ENCODE measurements at places on chromosomes 4 and X. TPM values are rescaled to one million over a fixed set of nuclear protein-coding genes. Genes with fewer than 3 reads are reported as not detected.

The MAGEB2 gene
- total RNA-seq: not detected

The HAND2 gene
- not detected for total RNA-seq

The SLC9B1 gene
- 1.3 TPM for total RNA-seq

The SLC16A2 gene
- total RNA-seq: not detected

The SHROOM3 gene
- total RNA-seq: not detected

The RTL9 gene
- not detected for total RNA-seq

The HMGN5 gene
- 1.9 TPM for total RNA-seq

The PABPC1L2B gene
- not detected for total RNA-seq

The BANK1 gene
- total RNA-seq: 0.24 TPM

The ENPP6 gene
- total RNA-seq: 0.18 TPM

The CYSLTR1 gene
- 2.8 TPM for total RNA-seq

The GPRASP2 gene
- total RNA-seq: 0.16 TPM

The CCKAR gene
- total RNA-seq: not detected

The PHEX gene
- total RNA-seq: 0.16 TPM

The TMPRSS11E gene
- not detected for total RNA-seq

The APBB2 gene
- 0.57 TPM for total RNA-seq

The MFAP3L gene
- total RNA-seq: 0.03 TPM

The RASL11B gene
- total RNA-seq: 0.13 TPM

The SGMS2 gene
- total RNA-seq: not detected

The PAGE1 gene
- not detected for total RNA-seq

The HEPH gene
- total RNA-seq: not detected

DNA sequence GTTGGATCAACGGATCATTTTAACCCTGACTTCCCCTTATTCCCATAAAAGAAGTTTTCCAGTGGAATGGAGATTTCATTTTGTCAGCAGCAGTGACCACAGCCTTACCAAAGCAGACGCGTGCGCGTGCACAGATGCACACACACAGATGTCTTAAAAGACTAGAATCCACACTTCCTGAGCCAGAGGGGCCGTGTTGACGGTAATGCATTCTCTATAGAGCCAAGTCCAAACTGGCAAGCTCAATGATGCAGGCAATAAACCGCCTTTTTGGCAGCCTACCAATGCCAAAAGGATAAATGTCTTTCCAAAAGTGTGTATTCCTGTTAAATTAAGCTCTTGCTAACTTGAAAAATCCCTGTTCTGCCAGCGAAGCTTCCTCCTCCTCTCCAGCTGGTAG, 18.8 kb upstream of the CLDN34 start:
- DNase-seq: no peak

GRCh38 chrX:136646602-136647239, 1.2 kb upstream of the CD40LG start:
- no peak for DNase-seq

DNA sequence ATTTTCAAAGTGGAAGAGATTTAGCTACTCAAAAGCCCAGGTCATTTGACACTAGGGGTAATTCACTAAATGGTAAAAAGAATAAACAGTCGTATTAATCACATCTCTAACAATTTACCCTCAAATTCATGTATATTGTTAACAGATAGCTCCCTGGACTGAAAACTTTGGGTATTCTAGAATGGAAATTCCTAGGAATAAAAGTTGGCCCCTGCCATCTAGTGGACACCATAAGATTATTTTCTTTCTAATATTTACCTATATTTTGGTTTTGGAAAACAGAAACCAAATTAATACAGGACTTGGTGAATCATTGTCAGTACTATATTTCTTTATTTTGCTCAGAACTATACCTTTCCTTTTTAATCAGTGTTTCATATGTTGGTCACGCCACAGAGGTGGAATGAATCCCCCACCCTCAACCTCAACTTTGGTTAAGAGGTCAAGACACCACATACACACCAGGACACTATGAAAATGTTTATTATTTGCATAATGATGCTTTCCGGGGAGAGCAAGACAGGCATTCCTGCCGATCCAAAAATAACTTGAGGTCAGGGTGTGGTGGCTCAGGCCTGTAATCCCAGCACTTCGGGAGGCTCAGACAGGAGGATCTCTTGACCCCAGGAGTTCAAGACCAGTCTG, 96.2 kb upstream of the APOOL start:
- DNase-seq: no peak

- no peak for DNase-seq
These were observed 247.4 kb downstream of the FBXO8 start for GRCh38 chr4:174036111-174036510.

GRCh38 chr4:106708464-106708816, 327.7 kb downstream of the DKK2 start:
- no peak for DNase-seq

- DNase-seq: peak; percentile 51
These were observed 570 bp downstream of the WDR44 start for GRCh38 chrX:118346258-118347094.

GRCh38 chr4:40178672-40179071, 18.2 kb upstream of the RHOH start:
- DNase-seq: no peak

GRCh38 chrX:2647627-2648026, 43.5 kb upstream of the CD99 start:
- DNase-seq: no peak

DNA sequence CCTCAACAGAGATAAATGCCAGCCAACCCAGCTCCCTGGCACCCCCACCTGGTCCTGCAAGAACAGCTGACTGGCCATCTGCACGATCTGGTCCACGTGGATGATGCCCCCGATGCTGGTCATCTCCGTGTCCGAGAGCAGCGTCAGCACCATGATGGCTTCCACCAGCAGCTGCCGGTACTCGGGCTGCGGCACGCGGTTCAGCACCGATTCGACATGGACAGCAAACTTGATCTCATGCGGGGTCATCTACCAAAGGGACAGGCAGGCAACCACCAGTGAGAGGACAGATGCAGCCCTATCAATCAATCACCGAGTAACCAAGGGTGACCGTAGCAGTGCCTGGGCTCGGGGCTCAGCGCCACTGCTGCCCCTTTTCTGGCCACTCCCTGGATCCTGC, 89.8 kb downstream of the PHKA2 start:
- no peak for DNase-seq

DNA sequence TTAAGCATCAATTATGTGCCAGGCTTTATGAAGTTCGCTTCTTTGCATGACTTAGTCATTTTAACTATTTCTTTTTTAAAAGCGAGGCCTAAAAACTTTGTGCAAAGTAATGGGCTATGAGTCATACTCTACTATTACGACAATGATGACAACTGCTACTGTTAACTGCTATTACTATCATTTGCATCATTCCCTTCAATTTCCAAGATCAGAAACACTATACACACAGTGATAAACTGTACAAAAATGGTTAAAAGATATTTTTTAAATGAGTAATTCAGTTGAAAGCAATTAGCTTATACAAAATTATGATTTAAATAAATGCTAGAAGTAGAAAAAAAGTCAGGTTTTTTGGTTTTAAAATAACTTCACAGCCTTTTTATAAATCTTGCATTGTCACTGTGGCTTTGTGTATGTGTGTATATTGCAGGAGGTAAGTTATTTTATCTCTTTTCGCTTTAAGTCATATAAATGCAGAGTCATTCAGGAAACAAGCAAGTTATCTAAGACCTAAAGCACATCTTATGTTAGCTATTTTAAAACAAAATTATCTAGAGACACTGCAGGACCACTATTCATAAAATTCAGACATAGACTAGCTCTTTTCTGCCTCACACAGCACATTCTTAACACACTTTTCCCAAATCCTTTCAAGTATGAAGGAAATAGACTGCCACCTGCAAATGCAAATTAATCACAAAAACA, 18.5 kb upstream of the CXCL3 start:
- no peak for DNase-seq

DNA sequence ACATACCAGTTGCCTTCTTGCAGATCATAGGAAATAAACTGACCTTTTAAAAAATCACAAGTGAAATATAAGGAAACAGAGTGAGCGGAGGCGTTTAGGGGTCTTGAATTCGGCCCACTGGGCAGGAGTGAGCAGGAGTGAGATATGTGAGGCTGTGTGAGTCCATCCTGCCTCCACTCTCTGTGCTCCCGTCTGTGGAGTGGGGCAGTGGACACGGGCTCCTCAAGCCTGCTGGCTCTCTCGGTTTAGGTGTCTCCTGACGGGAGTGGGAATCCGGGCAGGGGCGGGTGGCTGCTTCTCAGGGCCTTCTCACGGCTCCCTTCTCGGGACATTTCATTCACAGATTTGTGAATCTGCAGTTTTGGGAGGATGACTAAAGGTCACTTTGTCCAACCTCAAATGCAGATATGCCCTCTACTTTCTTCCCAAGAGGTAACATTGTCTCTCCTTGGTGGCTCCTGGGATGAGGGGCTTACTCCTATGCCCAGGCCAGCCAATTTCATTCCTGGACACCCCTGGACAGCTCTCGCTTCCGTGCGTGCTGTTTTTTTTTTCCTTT, 27.6 kb downstream of the CYTL1 start:
- no peak for DNase-seq

- DNase-seq: no peak
These were observed 1601.5 kb upstream of the PCDH10 start for GRCh38 chr4:131547506-131547981.

- DNase-seq: no peak
These were observed 42.6 kb upstream of the HOPX start for GRCh38 chr4:56723659-56724230.

- no peak for DNase-seq
These were observed 108.3 kb upstream of the RPS6KA3 start for GRCh38 chrX:20374900-20375438.

DNA sequence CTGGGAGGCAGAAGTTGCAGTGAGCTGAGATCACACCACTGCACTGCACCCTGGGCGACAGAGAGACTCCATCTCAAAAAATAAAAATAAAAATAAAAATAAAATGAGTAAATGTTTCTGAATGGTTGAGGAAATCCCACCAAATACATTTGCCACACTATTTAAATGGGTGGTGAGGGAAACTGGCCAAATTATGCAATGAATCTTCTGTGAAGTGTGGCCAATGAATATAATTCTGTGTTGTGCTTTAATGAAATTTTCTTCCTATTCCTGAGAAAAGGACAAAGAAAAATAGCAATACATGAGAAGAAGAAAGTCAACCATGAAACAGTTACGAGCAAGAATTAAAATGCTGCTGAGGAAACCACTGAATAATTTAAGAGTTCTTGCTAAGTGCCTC, 69.9 kb downstream of the CAMK2D start:
- no peak for DNase-seq

DNA sequence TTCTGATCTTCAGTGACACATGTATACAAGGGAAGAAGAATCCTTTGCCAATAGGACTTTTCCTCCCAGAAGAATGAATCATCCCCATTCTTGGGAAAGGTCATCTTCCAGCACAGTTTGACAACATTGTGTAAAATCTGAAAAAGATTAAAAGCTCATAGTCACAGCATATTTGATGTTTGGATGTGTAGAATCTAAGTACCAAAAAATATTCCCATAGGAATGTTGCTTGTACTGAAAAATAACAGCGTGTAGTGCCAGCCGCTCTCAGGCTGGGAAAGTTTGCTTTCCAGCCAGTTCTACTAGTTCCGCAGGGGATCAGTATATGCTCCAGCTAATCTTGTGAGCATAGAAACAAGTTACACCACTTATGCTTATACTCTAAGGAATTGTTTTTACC, 74.7 kb upstream of the IL13RA1 start:
- no peak for DNase-seq

GRCh38 chr4:185068837-185069236, 50.5 kb downstream of the HELT start:
- DNase-seq: no peak

- DNase-seq: no peak
These were observed 49.1 kb downstream of the PRKG2 start for GRCh38 chr4:81165861-81166430.

DNA sequence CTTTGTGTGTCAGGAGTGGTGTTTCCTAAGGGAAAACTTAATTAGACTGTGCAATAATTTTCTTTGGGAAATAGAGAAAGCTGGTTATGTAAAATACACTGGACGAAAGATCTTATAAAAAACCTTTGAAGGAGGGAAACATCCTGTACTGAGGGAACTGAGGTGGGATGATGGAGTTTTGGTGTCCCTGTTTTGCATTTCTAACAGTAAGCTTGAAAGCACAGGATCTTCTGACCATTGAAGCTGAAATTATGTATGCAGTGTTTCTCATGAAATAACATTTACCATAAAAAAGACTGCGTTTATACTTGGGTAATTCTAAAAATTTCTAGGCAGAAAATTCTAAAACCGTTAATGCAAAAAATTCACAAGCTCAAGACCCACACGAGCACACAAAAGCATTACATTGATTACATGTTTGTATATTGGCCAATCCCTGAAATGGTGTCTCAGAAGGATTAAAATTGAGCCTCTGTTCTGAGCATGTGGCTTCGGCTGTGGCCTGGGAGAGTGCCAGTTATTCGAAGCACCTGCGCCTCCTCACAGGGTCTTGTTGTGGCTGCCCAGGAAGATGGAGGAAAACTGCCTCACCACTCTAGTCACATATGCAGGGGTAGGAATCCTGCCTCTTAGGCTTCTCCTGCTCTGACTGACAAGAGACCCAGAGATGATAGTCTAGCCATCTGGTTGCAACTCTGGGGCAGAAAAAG, 49.5 kb downstream of the JADE3 start:
- DNase-seq: no peak

- no peak for DNase-seq
These were observed 570.3 kb downstream of the RAPGEF2 start for GRCh38 chr4:159673221-159673620.

DNA sequence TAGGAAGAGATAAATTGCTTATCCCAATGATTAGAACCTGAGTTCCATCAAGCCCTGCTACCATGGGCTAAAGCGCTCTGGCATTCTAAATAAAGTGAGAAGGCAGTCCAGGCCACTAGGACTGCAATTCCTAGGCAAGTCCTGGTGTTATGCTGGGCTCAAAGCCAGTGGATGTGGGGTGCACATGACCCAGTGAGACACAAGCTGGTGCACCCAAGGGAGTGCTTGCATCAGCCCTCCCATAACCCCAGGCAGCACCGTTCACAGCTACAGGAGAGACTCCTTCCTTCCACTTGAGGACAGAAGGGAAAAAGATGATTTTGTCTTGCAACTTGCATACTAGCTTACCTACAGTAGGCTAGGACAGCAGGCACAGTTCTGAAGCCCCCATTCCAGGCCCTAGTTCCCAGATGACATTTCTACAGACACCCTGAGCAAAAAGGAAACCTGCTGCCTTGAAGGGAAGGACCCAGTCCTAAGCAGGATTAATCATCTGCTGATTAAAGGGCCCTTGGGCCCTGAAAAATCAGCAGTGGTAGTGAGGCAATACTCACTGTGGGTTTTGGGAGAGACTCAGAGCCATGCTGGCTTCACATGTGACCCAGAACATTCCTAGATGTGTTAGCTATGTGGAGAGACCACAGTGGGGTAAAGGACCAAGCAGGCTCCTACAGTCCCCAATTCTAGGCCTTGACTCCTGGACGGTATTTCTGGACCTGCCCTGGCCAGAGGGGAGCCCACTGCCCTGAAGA, 77.8 kb downstream of the KLHL13 start:
- DNase-seq: no peak

DNA sequence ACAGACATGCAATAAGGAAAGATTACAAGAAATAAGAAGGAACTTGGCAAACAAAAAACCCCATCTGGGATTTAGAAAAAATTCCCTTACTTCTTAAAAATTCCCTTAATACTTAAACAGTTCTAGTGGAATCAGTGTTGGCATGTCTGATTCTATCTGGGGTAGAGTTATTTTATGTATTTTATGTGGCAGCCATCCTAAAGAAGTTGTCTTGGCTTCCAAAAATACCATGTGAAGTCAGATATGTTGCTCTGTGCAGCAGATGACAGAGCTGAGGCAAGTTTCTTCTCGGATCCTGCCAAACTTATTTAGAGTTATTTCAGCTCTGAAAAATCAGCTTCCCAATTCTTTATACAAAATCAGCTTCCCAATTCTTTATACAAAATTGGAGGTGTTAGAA, 14.7 kb downstream of the YY2 start:
- no peak for DNase-seq
